Activated naive CD8-positive, alpha-beta T cell treated with anti-CD3 and anti-CD28 coated beads for 36 hours (primary cell): ENCODE measurements at places on chromosomes 2 and 18. TPM values are rescaled to one million over a fixed set of nuclear protein-coding genes. Genes with fewer than 3 reads are reported as not detected.

DNA sequence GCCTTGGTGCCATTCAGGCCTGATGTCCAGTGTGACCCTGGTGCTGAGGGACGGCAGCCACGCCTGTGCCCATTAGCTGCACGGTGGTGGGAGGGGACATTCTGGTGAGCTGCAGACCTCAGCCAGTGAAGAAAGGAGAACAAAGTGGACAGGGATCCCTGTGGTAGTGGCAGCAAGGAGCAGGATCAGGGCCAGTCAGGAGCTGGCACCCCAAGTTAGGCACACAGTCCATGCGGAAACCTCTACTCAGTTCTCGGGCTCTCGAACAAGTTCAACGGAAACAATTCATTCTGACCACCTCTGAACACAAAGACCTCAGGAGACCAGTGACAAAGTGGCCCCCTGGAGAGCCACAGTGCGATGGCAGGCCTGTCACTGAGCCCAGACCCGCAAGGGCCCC lies 30.1 kb downstream of the COA5 start:
- no peak overlapping the region for H3K27ac ChIP-seq
- H3K4me3 ChIP-seq: no peak overlapping the region
- no peaks in the 10 kb centered on the region for H3K27me3 ChIP-seq
- DNase-seq: no peak
- no peaks in the 10 kb centered on the region for H3K4me1 ChIP-seq

DNA sequence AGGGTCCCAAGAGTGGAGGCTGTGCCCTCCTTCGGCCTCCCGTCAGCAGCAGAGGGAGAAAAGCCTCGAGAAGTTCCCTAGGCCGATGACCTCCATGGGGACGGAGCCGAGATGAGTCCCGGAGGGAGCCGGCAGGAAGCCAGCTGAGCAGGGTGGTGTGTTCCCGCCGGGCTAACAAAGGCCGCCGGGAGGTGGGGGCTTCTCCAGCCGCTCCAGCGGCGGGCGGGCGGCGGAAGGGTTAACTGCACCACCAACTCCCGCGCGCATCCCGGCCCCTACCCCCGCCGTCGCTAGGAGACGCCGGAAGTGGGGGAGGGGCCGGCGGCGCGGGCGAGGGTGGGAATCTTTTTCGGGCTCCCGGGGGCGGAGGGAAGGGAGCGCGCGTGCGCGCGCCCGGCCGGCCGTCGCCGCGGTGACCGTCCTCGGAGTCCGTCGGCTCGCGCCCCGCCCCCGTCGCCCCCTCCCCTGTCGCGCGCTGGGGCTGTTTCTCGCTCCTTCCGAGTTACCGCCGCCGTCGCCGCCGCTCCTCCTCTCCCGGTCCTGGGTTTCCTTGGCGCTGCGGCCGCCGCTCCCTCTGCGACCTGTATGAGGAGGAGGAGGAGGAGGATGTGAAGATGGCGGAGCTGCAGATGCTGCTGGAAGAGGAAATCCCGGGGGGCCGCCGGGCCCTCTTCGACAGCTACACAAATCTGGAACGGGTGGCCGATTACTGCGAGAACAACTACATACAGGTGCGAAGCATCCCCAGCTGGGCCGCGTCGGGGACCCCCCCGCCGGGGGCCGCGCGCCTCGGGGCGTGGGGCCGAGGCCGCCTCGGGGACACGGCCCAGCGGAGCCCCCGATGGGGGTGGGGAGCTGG lies at the start of gene ABI2:
Gene ABI2 (plus strand): TSS at position 494 of the 859 bp plus-strand sequence. CDS start 121 bp downstream, at position 615.
- no peaks in the 10 kb centered on the region for H3K36me3 ChIP-seq
- peaks cover 22% of the 10 kb centered on the region for H3K4me1 ChIP-seq
- peak; percentile 73 for DNase-seq
- H3K27ac ChIP-seq: peak within 1 kb of the TSS; percentile 83

DNA sequence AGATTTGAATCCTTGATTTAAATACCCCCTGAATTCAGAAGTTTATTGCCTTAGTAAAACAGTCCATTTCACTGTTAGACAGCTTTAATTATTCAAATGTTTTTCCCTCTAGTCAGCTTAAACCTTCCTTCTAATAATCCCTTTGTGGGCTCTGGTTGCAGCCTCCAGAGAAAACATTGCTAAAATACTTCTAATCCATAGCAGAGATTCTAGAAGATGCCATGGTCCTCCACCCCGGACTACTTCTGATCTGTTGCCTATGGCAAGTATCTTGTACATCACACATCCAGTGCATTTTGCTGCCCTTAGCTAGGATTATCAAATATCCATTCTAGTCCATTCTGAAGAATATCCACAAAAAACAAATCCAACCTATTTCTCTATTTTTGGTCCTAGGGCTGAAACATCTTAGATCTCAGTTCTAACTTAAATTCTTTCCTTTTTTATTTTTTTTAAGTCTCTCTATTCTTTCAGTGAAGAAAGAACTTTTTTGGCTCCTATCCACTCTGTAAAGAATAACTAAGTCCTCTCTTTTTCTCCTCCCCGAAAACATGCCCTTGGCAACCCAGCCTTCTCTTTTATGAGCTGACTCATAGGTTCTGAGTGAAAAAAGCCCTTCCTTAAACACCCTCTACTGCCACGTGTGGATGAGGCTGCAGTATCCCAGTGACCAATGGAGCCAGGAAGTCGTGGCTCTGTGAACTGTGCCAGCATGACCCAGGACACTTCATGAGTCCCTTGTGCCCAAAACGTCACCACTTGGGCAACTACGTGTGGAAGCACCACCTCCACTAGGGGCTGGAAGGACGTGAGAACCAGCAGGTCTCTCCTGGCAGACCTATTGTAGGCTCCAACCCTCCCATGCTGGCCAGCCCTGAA lies 349.8 kb downstream of the TNS1 start:
- H3K36me3 ChIP-seq: no peaks in the 10 kb centered on the region

DNA sequence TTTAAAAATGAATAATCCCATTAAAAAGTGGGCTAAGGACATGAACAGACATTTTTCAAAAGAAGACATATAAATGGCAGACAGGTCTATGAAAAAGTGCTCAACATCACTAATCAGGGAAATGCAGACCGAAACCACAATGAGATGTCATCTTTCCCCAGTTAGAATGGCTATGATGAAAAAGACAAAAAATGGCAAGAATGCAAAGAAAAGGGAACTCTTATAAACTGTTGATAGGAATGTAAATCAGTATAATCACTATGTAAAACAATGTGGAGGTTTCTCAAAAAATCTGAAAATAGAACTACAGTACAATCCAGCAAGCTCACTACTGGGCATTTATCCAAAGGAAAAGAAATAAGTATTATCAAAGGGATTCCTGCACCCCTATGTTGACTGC lies 169.2 kb downstream of the METTL4 start:
- no peaks in the 10 kb centered on the region for H3K4me1 ChIP-seq
- no peak overlapping the region for H3K4me3 ChIP-seq
- no peaks in the 10 kb centered on the region for H3K36me3 ChIP-seq
- peaks cover 8% of the 10 kb centered on the region for H3K27me3 ChIP-seq
- DNase-seq: no peak
- no peak overlapping the region for H3K27ac ChIP-seq

DNA sequence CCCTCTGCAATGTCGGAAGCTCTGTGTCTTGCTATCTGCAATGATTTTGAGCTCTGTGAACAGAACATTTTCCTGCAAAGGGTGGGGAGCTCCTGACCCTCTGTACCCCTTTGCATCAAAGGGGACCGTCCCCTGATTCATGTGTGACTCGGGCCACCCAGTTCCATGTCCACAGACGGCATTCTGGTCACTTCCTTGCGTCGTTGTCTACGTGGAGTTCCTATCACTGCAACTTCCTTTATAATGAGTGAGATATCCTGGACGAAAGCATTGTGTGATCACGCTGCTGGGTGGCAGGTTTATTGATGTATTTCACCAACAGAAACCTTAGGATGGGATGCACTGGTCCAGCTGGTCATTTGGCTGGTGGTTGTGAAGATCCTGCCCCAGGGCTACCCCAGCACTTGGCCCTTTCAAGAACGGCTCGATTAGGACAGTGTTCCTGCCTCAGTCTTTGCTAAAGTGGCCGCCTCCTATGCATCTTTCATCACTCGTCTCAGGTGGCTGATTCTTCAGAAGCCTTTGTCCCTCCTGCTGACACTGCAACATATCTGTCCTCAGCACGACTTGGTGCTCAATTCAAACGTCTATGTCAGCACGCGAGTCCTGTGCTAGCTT lies 202.7 kb downstream of the ACKR3 start:
- H3K4me1 ChIP-seq: no peaks in the 10 kb centered on the region
- H3K4me3 ChIP-seq: no peak overlapping the region
- DNase-seq: no peak

DNA sequence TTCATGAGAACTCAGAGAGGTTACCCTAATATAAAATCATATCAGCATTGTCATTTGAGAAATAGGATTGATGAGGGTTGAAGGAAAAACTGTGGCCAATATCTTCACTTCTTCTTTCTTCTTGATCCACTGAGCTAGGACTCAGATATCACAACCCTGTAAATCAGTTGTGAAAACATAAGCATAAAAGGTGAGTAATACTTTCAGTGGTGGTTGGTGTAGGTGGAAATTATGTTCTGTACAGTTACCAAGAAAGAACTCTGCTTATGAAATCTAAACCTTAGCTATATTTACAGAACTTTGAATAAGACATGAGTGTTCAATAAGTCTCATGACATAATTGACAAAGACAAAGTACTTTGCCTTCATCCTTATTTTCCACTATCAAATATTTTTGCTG lies 56.3 kb downstream of the PAX3 start:
- no peak overlapping the region for H3K4me3 ChIP-seq
- DNase-seq: no peak
- peaks cover 58% of the 10 kb centered on the region for H3K27me3 ChIP-seq
- H3K4me1 ChIP-seq: no peaks in the 10 kb centered on the region
- no peaks in the 10 kb centered on the region for H3K36me3 ChIP-seq
- H3K27ac ChIP-seq: no peak overlapping the region

DNA sequence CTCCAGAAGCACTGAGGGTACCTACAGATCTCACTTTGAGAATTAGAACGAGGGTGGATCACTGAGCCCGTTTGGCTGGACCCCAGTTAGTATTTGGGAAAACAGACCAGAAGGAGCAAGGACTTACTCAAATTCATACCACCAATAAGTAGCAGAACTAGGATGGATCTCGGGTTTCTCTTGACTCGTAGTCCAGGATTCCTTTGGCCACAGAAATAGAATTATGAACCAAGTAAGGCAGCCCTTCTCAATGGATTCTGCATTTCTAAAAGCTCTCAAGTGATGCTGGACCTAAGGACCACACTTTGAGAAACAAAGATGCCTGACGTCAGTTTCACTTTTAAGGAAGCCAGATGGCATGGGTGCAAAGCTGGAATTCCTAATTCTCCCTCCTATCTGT lies 153.0 kb downstream of the KLHL29 start:
- H3K36me3 ChIP-seq: no peaks in the 10 kb centered on the region
- no peaks in the 10 kb centered on the region for H3K27me3 ChIP-seq
- no peak overlapping the region for H3K4me3 ChIP-seq
- DNase-seq: no peak

GRCh38 chr2:222703886-222704285 lies 32.4 kb downstream of the MOGAT1 start:
- H3K36me3 ChIP-seq: no peaks in the 10 kb centered on the region
- H3K4me3 ChIP-seq: no peak overlapping the region
- H3K27me3 ChIP-seq: peaks cover 35% of the 10 kb centered on the region
- DNase-seq: no peak
- H3K4me1 ChIP-seq: peaks cover 25% of the 10 kb centered on the region
- H3K27ac ChIP-seq: no peak overlapping the region

- no peaks in the 10 kb centered on the region for H3K36me3 ChIP-seq
- H3K27ac ChIP-seq: no peak overlapping the region
- no peak overlapping the region for H3K4me3 ChIP-seq
- H3K4me1 ChIP-seq: no peaks in the 10 kb centered on the region
- DNase-seq: no peak
- no peaks in the 10 kb centered on the region for H3K27me3 ChIP-seq
These were observed 697.5 kb downstream of the TMEM182 start for GRCh38 chr2:103459283-103459682.

TOGARAM2 gene
- 2.0 TPM for total RNA-seq

DNA sequence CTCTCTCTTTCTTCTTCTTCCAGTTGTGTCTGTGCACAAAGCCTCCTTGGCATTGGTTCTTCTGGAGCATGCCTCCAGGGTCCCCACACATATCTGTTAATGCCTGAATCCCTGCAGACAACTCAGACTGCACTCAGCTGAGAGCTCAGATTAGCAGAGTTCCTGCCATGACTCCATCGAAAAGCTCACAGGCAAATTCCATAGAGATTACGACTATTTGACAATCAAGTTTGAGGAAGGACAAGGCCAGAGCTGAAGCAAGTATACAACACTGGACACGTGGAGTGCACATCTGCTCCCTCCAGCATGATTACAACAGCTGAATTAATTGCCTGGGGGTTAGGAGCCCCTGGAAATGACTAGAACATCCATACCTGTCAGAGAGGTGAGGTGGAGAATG lies 190.7 kb downstream of the INSIG2 start:
- H3K4me3 ChIP-seq: no peak overlapping the region
- H3K36me3 ChIP-seq: no peaks in the 10 kb centered on the region
- DNase-seq: no peak
- no peak overlapping the region for H3K27ac ChIP-seq
- H3K27me3 ChIP-seq: peaks cover 32% of the 10 kb centered on the region
- H3K4me1 ChIP-seq: no peaks in the 10 kb centered on the region

KCNJ3 gene
- not detected for total RNA-seq

GRCh38 chr2:162028511-162028910 lies 45.5 kb downstream of the DPP4 start:
- no peaks in the 10 kb centered on the region for H3K27me3 ChIP-seq
- DNase-seq: no peak
- peaks cover 41% of the 10 kb centered on the region for H3K36me3 ChIP-seq
- no peak overlapping the region for H3K27ac ChIP-seq
- H3K4me1 ChIP-seq: peaks cover 23% of the 10 kb centered on the region

- H3K4me3 ChIP-seq: no peak overlapping the region
- H3K27me3 ChIP-seq: no peaks in the 10 kb centered on the region
- H3K27ac ChIP-seq: no peak overlapping the region
- H3K36me3 ChIP-seq: no peaks in the 10 kb centered on the region
- no peaks in the 10 kb centered on the region for H3K4me1 ChIP-seq
These were observed 98.4 kb upstream of the NCKAP5 start for GRCh38 chr2:133666621-133667020.

GRCh38 chr18:5144629-5145028 lies 52.4 kb downstream of the AKAIN1 start:
- H3K27ac ChIP-seq: no peak overlapping the region
- H3K36me3 ChIP-seq: no peaks in the 10 kb centered on the region
- DNase-seq: no peak
- H3K27me3 ChIP-seq: no peaks in the 10 kb centered on the region

DNA sequence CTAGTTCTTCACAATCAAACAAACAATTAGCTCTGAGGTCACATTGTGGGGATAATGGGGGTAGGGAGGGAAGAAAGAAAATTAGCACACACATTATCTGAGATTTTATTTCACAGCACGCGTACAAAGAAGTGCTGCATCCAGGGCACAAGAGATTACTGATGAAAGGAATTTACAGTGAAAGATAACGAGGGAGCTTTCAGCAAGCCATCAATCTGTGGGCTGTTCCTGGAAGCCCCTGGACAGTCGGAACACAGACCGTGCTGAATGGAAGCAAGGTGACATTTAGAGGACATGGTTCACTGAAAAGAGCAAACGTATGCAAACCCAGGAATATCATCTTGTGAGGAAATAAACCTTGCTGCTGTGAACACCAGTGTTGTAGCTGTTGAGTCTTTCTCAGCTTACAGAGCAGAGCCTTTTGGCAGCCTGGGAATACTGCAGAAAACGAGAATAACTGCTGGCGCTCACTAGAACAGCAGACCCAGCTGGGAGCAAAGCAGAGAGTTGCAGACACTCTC lies 63.2 kb downstream of the SCG2 start:
- no peak overlapping the region for H3K27ac ChIP-seq
- H3K36me3 ChIP-seq: no peaks in the 10 kb centered on the region
- H3K4me1 ChIP-seq: no peaks in the 10 kb centered on the region
- DNase-seq: no peak
- H3K27me3 ChIP-seq: peaks cover 11% of the 10 kb centered on the region
- H3K4me3 ChIP-seq: no peak overlapping the region

PSD4 gene
- total RNA-seq: 198 TPM

C2orf66 gene
- not detected for total RNA-seq
